Ecto neural progenitor cell (in vitro differentiated cells): ENCODE measurements at places on chromosomes 4 and X.

DNA sequence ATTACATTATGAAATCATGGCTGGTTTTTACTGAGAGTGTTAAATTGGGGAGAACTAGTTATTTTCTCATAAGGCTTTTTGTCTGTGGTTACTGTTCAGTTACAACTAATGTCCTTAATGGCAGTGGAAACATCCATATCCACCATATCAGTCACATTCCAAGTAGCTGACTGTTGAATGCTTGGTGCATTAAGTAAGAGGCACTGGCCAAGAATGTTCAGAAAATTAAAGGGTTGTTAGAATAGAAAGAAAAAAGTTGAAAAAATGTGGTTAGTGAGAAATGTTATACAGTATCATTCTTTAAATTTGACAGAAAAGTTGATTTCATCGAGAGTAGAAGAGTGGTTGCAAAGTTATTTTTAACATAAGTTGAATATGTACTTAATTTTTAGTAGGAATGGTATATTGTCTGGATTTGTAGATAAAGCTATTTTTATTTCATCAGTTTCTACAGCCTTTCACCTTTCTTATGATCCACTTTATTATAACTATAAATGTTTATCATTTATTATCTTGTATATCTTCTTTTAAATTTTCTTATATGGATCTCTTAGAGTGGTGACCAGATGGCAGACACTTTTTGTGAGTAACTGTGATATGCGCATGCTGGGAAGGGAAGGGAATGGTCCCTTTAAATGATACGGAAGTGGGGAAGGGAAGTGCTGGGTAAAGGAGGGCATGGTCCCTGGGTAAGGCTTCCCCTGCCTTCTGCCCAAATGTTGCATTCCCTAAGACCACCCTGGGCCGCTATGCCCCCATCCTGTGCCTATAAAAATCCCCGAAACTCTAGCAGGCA, 2407.1 kb downstream of the ARAP2 start:
- no peak for DNase-seq

- DNase-seq: no peak
These were observed 32.2 kb downstream of the SMS start for GRCh38 chrX:21972721-21973120.

DNA sequence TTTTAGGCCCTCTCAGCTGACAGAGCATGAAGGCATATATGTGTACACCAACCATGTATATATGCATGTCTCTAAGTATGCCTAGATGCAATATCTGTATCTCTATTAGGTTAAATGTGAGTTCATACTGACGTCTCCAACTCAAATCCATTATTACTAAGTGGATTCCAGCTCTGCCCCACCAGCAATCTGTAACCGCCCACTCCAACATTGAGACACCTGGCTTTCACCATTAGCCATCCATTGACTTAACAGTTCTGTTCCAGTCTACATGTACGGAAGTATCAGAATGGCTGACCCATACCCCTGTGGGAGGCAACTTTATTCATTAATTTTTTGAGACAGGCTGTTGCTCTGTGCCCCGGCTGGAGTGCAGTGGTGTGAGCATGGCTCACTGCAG, 15.0 kb upstream of the SH3TC1 start:
- DNase-seq: no peak

DNA sequence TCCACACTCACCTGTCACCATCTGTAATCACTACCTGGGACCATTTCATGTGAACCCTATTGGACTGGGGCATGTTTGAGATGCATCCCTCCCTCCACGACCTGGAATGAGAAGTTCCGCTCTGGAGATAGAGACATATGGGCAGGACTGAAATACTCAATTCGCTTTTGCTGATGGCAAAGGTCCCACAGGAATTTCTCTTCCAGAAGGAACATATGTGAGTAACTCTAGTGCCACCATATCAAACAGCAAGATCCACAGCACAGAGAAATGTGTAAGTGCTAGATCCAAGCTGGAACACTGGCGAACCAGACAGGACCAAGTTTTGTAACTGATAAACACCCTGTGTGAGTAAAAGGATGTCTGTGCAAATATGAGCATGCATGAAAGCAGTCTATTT, 43.9 kb downstream of the SEL1L3 start:
- DNase-seq: no peak

- DNase-seq: no peak
These were observed 91.8 kb downstream of the REPS2 start for GRCh38 chrX:17038277-17038676.

DNA sequence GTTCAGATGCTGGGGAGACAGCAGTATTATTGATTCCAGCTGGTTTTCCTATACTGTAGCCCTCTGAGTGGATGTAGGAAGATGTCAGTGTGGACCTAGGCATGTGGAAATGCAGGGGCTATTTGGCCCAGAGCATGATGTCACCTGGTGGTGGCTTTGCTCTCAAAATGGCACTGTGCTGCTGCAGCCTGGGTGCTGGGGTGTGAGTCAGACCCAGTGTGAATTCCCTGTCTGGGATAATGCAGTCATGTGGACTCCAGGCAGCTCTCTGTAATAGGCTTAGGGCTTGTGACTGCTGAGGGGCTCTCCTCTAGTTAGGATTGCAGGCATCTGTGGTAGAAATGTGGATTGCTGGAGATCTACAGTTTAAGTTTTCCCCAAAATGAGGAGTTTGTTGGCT, 70.7 kb downstream of the DCAF8L2 start:
- DNase-seq: no peak

- peak; percentile 75 for DNase-seq
These were observed at the start of gene SLC16A2 for GRCh38 chrX:74421036-74421739. Gene SLC16A2 (plus strand): TSS chrX:74421493. CDS start chrX:74421638, 145 bp downstream.

- no peak for DNase-seq
These were observed 7.0 kb downstream of the VAMP7 start for GRCh38 chrX:155888139-155888538.

DNA sequence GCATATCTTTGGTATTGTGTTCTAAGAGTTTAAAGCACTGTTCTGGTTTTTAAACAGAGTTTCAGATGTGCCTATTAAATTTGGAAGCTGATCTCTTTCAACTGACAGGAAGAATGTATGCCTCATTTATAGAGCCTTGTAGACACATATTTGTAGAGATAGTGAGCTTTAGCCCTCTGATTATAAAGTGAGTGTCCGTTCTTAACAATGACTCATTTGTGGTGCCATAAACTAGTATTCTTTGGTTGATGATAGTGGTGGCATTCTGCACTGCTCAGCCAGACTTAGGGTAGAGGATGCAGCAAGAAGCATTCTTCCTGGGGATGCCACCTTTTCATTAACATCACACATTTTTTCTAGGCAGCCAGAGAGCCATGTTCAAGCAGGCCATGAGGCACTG, 121.7 kb downstream of the TLL1 start:
- no peak for DNase-seq

DNA sequence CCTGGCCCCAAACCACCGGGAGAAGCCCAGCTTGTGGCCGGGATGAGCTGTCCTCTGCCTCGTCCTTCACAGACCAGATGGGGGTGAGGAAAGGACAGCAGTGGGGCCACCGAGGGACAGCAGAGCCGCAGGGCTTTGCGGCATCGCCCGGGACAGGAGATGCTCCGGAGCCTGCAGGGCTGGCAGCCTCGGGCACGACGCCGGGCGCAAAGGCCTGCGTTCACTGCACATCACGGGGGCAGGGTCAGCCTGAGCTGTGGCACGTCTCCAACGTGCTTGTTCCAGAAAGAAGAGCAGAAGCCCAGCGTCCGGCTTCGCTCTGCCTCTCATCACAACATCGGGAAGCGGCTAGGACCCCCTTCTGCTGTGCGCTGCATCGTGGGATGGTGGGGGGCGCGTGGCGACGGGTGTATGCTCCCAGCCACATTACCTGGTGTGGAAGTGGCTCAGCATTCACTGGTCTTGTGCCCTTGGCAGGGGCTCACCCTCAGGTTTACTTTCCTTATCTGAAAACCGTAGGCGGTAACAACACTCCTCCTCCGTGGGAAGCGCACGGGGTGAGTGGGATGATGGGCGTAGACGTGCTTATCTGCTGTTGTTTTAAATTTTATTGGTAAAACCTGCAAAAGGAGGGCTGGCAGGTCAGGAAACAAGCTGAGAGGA, 7.4 kb downstream of the TADA2B start:
- DNase-seq: no peak

- DNase-seq: no peak
These were observed 36.9 kb upstream of the RPA4 start for GRCh38 chrX:96846841-96847240.

GRCh38 chrX:37846558-37846933, 825 bp downstream of the DYNLT3 start:
- no peak for DNase-seq

DNA sequence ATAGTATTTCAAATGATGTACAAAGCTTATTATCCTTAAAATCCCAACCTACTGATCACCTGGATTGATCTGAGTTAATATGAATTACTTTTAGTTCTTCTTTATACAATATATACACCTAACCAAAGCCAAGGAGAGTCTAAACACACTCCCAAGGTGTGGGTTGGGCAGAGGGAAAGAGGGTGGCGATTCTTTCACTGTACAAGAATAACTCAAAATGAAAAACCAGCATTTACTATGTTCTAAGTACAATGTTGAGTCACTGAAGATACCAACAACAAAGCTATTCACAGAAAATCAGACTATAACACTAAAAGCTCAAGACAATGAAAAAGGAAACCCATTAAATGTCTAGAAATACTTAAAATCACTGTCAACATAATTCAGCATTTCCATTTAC, 46.6 kb downstream of the ANKRD17 start:
- no peak for DNase-seq

- no peak for DNase-seq
These were observed 297.5 kb downstream of the ARHGAP24 start for GRCh38 chr4:85772470-85772869.

DNA sequence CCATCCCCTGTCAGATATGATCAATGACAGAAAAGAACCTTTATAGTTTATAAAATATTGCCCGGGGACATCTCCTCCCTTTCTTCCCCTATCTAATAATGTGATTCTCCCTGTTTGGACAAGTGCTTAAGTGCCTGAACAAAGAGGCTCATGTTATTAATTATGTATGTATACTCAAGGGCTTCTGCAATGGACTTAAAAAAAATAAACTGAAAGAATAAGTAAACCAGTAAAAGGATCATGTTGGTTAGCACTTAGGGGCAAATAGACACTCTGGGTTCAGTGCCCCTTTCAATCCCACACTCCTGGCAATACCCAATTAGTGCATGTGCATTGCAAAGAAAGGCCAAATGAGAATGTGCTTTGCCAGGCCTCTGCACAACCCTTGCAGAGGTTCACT, 30.7 kb upstream of the RPS6KA6 start:
- DNase-seq: no peak

GRCh38 chrX:78753571-78753970, 6.1 kb downstream of the LPAR4 start:
- DNase-seq: no peak
